ENCODE measurements at places on chromosomes 2 and 18.

DNA sequence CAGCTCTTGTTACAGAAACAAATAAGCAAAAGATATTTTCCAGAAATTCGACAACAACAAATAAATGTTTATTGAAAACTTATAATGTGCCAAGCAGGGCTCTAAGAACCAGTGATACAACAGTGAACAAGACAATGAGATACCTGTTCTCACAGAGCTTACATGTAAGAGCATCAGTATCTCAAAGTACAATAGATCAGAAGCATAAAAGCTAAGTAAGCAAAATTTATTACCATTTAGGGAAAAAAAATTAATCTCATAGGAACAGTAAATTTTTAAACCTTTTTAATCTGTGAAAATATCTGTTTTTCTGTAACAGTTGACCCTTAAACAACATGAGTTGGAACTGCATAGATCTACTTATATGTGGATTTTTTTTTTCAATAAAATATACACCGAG lies 20.9 kb downstream of the ROCK1 start:
- no peak for DNase-seq

DNA sequence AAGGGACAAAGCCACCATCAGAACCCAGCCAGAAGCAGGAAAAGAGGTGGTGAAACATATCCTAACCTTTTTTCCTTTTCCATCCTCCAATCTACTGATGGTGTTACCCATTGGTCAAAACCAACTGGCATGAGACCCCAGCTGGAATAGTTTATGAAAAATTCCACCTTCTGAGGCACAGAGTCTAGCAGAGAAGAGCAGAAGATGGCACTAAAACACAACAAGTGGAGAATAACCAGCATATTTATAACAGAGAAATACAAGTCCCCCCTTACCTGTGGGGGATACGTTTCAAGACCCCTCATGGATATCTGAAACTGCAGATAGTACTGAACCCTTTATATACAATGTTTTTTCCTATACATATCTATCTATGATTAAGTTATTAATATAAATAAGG lies 4.9 kb upstream of the INPP1 start:
- no peak for DNase-seq

GRCh38 chr2:19874726-19875125 lies 27.1 kb downstream of the TTC32 start:
- DNase-seq, result no peak

DNA sequence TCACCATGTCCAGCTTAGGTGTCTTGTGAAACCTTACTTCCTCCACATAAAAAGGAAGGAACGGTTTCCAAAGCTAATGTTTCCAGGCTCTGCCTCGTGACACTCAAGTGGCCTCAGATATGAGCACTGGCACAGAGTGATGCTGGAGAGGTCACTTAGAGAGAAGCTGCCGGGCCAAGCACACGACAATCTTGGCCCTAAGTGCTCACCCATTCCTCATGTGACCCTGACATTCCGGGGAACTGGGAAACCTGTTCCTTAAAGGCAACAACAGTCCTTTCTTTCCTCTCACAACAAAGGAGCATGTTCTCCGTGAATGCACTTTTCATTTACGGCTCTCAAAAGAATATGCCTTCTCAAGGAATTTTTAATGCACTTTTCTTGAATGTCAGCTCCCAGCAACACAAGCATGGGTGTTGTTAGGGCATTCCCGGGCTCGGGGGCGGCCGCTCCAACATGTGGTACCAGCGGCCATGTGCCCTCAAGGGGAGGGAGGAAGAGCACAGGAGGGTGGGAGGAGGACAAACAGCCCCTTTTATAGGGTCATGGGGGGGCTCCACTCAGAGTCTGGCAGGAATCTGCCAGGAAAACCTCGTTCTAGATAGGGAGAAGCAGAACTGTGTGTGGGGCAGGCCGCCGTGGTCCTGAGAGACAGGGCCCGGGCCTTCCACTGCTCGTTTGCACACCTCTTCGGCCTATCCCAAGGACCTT lies 118.6 kb downstream of the MBP start:
- no peak for DNase-seq

DNA sequence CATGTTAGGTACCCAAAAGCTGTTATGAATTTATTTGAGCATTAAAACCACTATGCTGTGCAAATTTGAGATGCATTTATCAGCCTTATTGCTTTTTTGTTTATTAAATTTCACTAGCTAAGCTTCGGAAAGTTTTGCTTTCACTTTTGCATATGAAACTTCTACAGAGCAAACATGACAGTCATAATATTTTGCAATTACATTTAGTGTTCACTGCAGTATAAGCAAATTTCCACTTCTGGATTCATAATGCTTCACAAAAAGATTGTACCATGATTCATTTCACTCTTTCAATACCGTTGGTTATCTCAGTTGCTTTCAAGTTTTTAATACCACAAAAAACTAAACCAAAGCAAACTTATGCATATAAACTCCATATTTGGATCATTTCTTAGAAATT lies 228.7 kb upstream of the SLC8A1 start:
- no peak for DNase-seq

- DNase-seq, result no peak
These were observed 26.2 kb downstream of the LBH start for GRCh38 chr2:30257266-30258214.

GRCh38 chr2:39492095-39492590 lies 55.1 kb upstream of the MAP4K3 start:
- peak; percentile 92 for DNase-seq

DNA sequence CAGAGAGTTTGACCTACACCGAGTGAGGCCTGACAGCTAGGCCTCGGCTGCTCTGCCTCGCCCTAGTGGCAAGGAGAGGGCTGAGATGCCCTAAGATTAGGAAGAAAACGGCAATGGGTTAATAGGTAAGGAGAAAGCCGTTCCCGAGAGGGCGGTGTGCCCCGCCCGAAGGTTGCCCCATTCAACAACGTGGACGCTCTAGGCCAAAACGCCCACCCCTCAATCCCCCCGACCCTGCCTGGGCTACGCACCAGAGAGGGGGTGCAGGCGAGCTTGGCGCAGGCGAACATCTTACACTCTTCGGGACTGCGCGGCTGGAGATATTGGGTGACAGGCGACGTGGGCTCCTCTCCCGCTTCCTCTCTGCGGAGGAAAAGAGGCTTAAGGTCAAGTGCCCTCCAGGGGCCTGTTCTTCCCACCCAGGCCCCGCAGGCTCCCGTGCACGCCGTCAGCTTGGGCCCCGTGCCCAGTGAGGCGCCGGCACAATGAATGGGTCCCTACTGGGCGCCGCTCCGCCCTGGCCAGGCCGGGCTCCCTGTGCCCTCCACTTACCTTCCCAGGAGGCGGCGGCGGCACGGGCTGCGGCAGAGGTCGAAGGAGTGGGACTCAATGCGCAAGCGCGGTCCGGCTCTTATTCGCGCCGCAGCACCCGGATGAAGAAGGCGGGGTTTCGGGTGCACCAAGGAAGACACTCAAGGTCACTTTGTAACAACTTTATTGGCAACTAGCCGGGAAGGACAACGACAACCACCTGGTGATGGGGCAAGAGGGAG lies at the start of gene ATP5MC3:
Gene ATP5MC3, minus strand, starts transcription at position 607 of the 773 bp plus-strand sequence. Its CDS starts 317 bp downstream, at position 290.
- peak; percentile 89 for DNase-seq

DNA sequence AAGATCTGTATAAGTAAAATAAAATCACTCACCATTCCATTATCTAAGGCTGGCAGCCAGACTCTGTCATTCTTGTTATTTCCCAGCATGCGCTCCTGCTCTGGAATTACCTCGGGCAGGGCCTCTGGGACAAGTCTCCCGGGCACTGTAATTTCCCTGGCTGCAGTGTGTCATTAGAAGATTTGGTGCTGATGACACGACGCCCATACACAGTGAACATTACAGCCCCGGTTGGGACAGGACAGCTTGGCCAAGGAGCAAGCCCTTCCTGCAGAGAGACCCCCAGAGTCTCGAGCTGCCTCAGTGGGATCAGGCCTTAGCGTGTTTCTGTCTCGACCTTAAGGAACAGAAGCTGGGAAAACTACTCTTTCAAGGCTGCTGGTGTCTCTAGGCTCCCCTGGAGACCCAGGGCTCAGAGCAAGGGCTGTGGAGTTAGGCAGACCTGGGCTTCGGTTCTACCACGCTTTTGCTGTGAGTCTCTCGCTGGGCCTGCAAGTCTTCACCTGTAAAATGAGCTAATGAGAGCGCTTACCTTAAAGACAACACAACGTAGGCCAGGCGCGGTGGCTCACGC lies 39.7 kb downstream of the SMAD7 start:
- DNase-seq, result no peak

- DNase-seq, result no peak
These were observed 158.1 kb downstream of the DOCK10 start for GRCh38 chr2:224884188-224884587.

DNA sequence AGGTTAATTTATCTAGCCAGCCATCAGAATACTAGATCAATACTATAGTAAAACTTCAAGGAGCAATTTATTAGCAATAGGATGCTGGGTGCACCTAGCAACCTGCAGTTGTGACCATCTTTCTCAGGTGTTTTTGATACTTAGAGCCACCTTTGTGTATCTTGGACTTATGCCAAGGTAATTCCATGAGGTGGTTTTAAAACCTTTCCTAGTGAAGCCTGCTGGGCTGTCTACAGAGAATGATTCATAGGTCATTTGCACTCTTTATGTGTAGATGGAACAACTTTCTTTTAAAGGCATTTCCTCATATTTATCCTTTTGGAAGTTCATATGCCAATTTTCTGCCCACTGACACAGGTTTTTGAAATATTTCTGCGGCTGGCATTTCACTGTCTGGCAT lies 1030.1 kb upstream of the POU3F3 start:
- no peak for DNase-seq

DNA sequence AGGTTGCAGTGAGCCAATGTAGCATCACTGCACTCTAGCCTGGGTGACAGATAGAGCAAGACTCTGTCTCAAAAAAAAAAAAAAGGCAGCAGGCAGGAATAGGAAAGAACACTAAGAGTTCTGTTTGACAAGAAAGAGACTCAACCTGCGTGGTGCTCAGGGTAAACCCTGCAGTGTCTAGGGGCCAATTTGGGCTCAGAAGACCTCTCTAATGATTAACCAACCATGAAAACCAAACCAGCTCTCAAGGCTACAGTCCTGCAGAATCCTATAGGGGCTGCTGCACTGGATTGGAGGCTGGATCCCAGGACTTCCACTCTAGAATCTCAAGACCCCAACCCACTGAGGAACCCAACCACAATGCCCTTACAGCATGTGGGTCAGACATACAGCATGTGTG lies 2.4 kb downstream of the TRABD2A start:
- DNase-seq, result no peak

GRCh38 chr18:78859686-78860085 lies 119.9 kb upstream of the SALL3 start:
- no peak for DNase-seq

GRCh38 chr2:221529943-221530652 lies 42.0 kb downstream of the EPHA4 start:
- DNase-seq, result peak; percentile 58

- no peak for DNase-seq
These were observed 134.2 kb downstream of the KCNJ3 start for GRCh38 chr2:154832711-154833110.

DNA sequence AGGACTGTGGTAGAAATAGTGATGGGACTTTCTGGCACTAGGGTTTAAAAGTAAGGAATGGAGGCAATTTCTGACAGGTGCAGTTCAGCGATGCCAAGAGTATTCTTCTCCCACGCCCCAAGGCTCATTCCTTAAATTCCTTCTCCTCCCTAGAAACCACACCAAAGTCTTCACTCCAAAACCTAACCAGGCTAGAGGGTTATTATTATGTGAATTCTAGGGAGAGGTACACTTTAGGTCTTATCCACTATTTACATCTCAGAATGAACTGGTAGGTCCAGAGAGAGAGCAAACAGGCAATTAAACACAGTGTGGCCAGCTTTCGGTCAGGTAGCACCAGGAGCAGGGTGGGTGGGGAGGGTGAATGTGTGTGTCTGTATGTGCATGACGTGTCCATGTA lies 11.4 kb downstream of the IL1F10 start:
- no peak for DNase-seq

DNA sequence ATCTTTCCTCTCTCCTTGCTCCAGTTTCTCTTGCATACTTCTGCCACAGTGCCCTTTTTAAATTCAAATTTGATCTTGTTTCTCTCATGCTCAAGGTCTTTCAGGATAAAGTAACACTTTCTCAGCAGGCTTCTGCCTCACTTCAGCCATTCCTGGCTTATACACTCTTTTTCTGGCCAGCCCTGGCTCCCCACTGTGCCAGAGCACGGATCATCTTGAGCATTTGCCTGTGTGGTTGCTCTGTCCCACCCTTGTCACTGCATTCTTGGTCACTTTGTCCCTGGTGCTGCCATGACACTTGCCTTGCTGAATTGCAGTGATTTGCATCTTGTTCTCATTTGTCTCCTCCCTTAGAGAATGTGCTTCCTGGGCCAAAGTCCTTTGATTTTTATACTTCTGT lies 634.3 kb downstream of the TMEM182 start:
- DNase-seq, result no peak

GRCh38 chr2:237649541-237650454 lies 22.4 kb downstream of the LRRFIP1 start:
- no peak for DNase-seq

GRCh38 chr2:142536966-142537365 lies 340.5 kb upstream of the KYNU start:
- no peak for DNase-seq

DNA sequence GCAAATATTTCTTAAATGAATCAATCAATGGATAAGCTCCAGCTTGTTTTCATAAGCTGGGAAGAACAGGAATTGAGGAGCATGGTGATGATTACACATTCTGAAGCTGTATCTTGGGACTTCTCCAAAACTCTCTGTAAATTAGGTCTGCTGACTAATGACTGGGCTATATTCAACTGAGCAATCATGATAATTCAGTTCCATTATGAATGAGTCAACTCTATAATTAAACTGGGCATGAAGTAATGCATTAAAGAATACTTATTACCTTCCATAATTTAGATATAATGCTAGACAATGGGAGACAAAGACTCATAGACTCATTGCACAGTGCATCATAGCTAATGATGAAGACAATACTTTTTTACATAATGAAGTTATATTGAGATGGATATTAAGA lies 207.4 kb downstream of the CBLN2 start:
- no peak for DNase-seq

DNA sequence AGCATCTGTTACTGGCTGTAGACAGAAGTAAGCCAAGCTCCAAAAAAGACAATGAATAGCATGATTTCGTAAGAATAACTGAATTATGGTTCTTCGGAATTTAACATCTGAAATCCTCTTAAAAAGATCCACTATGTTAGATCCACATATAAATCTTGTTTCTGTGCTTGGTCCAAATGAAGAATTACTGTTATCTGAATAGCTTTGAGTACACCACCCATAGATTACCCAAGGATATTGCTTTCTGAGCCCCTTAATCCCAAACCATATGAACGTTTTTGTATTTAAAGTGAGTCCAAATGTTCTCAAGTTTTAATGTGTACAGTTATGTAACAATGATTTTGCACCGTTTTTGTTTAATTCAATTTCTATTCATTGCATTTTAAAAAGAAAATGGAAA lies 124.9 kb downstream of the DSC3 start:
- no peak for DNase-seq

DNA sequence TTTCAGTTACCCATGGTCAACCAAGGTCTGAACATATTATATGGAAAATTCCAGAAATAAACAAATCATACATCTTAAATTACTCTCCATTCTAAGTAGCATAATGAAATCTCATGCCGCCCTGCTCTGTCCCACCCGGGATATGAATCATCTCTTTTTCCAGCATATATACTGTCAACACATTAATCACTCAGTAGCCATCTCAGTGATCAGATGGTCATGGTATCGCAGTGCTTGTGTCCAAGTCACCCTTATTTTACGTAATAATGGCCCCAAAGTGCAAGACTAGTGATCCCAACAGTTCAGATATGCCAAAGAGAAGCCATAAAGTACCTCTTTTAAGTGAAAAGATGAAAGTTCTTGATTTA lies 43.8 kb downstream of the OSBPL6 start:
- DNase-seq, result peak; percentile 49

All from HS-5 (cell line).